Activated naive CD8-positive, alpha-beta T cell treated with anti-CD3 and anti-CD28 coated beads for 36 hours (primary cell): ENCODE measurements at places on chromosomes 12 and 14.

DNA sequence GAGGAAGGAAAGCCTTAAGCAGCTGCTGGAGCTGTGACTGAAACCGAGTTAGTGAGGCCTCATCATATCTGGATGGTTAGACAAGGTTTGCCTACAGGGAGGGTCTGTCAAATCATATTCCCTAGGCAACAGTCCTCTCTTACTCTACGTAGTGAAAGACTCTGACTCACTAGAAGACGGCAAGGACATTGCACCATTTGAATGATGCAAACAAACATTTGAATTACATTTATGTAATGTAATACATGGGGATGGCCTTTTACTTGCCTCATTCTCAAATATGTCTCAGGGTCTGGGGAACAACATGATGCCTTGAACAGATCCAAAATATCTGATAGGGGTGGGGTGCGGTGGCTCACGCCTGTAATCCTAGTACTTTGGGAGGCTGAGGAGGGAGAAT, 29.8 kb upstream of the STRAP start:
- no peak overlapping the region for H3K27ac ChIP-seq
- no peak overlapping the region for H3K4me3 ChIP-seq
- DNase-seq: no peak

GRCh38 chr14:92677087-92677668, 71.2 kb downstream of the LGMN start:
- peak; percentile 87 for DNase-seq
- peaks cover 75% of the 10 kb centered on the region for H3K36me3 ChIP-seq
- H3K27ac ChIP-seq: peak overlapping the region; percentile 75
- peak overlapping the region; percentile 47 for H3K4me3 ChIP-seq
- H3K4me1 ChIP-seq: peaks cover 70% of the 10 kb centered on the region

GRCh38 chr14:103688441-103688840, 26.8 kb downstream of the XRCC3 start:
- no peak overlapping the region for H3K4me3 ChIP-seq
- H3K36me3 ChIP-seq: peaks cover 1% of the 10 kb centered on the region
- no peaks in the 10 kb centered on the region for H3K4me1 ChIP-seq
- H3K27me3 ChIP-seq: no peaks in the 10 kb centered on the region
- peak overlapping the region; percentile 1 for H3K27ac ChIP-seq
- DNase-seq: no peak

DNA sequence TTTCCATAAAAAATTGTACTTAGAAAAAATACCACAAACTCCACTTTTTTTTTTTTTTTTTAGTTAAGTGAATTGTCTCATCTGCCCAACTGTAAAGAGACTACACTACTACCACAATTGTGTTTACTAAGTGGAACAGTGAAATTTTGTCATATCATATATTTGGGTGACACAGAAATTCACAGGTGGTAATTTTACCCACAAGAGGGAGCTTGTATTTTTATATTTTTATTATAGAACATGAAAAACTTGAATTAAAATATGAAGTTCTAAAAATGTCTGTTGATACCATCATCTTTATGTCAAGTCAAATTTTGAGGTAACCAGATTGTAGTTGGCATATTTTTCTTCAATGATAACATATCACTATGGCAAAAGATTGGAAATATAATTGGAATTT, 329.4 kb upstream of the SOX5 start:
- H3K27me3 ChIP-seq: no peaks in the 10 kb centered on the region
- no peak overlapping the region for H3K4me3 ChIP-seq
- DNase-seq: no peak
- H3K4me1 ChIP-seq: no peaks in the 10 kb centered on the region

DNA sequence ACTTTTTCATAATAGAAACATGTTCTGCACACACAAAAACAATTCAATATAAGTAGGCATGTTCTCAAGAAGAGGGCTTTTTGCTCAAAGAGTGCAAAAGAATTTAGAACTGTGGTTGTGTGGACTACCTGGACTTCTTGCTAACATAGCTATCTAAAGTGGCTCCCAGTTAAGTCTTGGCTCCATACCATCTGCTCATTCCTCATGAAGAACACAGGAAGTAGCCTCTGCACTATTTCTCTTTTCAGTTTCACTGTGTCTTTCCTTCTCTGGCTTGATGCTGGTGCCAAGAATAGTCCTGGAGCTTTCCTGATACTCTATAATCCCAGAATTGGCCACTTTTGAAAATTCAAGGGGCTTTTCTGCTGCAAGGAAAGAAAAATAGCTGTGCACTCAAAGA, 127.4 kb downstream of the CCER1 start:
- no peaks in the 10 kb centered on the region for H3K4me1 ChIP-seq
- no peaks in the 10 kb centered on the region for H3K36me3 ChIP-seq
- no peak for DNase-seq
- H3K27me3 ChIP-seq: no peaks in the 10 kb centered on the region
- H3K4me3 ChIP-seq: no peak overlapping the region

- no peak for DNase-seq
- no peak overlapping the region for H3K4me3 ChIP-seq
- peaks cover 7% of the 10 kb centered on the region for H3K4me1 ChIP-seq
- no peak overlapping the region for H3K27ac ChIP-seq
- H3K27me3 ChIP-seq: no peaks in the 10 kb centered on the region
Measured at GRCh38 chr12:68106660-68107059, 52.9 kb downstream of the IFNG start.

DNA sequence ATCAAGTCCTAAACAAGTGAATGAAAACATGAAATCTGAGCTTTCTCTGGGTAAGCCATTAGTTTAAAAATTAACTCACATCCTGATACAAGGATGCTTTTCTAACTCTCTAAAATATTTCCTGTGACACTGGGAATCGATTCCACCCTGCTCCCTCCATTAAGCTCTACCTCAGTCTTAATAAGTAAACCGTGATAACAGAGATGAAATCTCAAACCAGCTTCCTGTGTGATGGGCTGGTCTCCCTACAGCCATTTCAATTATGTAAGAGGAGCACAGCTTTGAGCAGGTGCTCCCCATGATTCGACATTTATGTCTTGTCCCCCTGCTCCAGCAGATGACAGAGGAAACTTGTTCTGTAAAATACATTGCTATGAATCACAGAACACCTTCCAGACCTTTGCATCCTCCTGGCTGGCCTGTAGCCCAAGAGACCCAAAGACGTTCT, 59.0 kb downstream of the GAS2L3 start:
- no peaks in the 10 kb centered on the region for H3K4me1 ChIP-seq
- DNase-seq: no peak
- H3K4me3 ChIP-seq: no peak overlapping the region
- no peaks in the 10 kb centered on the region for H3K36me3 ChIP-seq
